Activated gamma-delta T cell treated with anti-CD3 and anti-CD28 coated beads, Interleukin-2, amount 50 U/mL, for 16 hours (primary cell): ENCODE measurements at places on chromosomes 2 and 18.

- no peak for DNase-seq
Observed at GRCh38 chr2:70456585-70457495, 96.8 kb downstream of the TGFA start.

GRCh38 chr18:3256693-3257626 is 5.0 kb upstream of the MYL12B start:
- no peak for DNase-seq

- DNase-seq = no peak
Observed at GRCh38 chr18:64668461-64668962, 519.6 kb upstream of the LINC00305 start.

- DNase-seq = no peak
Observed at GRCh38 chr2:240956171-240956934, 42.1 kb upstream of the SNED1 start.

- no peak for DNase-seq
Observed at GRCh38 chr2:223300326-223300725, 248.3 kb downstream of the KCNE4 start.

GRCh38 chr2:139237023-139237422 is 456.8 kb upstream of the NXPH2 start:
- no peak for DNase-seq

GRCh38 chr2:30765876-30766470 is 41.3 kb downstream of the CAPN13 start:
- DNase-seq = no peak

GRCh38 chr18:79542213-79542612 is 137.4 kb upstream of the CTDP1 start:
- DNase-seq = no peak

GRCh38 chr2:27185331-27186026 is 26.4 kb upstream of the ATRAID start:
- DNase-seq = no peak

DNA sequence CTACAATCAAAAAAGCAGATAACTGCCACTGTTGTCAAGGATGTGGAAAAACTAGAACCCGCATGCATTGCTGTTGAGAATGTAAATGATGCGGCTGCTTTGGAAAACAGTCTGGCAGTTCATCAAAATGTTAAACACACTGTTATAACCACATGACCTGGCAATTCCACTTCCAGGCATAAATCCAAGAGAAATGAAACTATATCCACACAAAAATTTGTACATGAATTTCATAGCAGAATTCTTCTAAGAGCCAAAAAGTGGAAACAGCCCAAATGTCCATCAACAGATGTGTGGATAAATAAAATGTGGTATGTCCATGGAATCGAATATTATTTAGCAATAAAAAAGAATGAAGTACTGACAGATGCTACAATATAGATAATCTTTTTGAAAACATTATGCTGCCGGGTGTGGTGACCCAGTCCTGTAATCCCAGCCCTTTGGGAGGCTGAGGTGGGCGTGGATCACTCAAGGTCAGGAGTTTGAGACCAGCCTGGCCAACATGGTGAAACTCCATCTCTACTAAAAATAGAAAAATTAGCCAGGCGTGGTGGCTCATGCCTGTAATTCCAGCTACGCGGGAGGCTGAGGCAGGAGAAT is 32.0 kb downstream of the ERCC3 start:
- DNase-seq = no peak

- no peak for DNase-seq
Observed at GRCh38 chr18:28712172-28712571, 535.2 kb upstream of the CDH2 start.

DNA sequence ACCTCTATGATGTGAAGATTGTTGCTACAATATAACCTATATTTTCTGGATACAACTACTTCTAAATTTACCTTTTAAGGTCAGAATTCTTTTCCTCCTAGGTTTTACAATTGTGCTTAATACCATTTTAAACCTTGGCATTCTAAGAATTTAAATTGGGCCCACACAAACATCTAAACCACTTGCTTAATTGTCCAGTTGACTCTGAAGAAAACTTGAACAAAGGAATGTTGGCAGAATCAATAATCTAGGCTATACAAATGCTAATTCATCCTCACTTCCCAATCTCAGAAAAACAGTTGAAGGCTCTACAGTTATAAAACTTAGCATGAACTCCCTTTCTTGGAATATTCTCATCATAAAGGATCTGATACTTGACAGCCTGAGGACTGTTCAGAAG is 84.3 kb downstream of the RPRM start:
- DNase-seq = no peak

DNA sequence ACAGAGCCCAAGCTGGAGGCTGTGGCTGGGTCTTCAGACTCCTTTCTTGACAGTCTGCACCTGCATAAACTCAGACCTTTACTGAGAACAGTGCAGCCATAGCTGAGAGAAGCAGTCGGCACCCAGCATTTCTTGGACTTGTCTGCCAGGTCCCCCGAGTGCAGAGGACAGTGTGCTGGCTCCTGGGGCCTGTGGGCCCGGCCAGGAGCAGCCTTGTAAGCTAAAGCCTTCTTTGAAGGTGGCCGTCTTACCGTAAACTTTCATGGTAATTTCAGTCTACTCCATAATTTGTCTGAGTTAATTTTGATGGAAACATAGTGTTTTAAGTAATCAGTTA is 70.9 kb downstream of the LRRFIP1 start:
- DNase-seq = no peak

- no peak for DNase-seq
Observed at GRCh38 chr18:70082430-70082829, 123.1 kb downstream of the RTTN start.

- no peak for DNase-seq
Observed at GRCh38 chr2:32742376-32742775, 114.5 kb downstream of the TTC27 start.
